ENCODE measurements at places on chromosomes 7 and 10.
A peak's percentile ranks its signal among the peaks of the same experiment; 100 is the strongest.

DNA sequence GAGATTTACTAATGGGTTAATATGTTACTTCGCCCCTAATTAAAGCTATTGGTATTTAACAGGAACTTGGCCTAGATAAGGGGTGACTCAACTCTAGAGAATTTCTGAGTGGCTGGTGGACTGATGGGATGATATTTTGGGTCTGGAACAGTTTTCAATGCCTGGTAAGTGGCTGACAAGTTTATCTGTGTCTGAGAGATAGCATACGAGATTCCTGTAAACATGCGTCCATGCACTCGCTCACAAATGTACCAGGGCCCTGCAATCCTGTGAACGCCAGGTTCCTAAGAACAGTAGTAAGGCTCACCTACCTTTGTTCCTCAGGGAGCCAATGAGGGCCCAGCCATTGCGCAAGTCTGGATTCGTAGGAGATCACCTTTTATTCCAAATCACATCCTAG, 683.8 kb upstream of the ANKRD30A start:
- DNase-seq, result no peak

- DNase-seq, result no peak
Observed at GRCh38 chr10:50552308-50552707, 71.4 kb downstream of the SGMS1 start.

DNA sequence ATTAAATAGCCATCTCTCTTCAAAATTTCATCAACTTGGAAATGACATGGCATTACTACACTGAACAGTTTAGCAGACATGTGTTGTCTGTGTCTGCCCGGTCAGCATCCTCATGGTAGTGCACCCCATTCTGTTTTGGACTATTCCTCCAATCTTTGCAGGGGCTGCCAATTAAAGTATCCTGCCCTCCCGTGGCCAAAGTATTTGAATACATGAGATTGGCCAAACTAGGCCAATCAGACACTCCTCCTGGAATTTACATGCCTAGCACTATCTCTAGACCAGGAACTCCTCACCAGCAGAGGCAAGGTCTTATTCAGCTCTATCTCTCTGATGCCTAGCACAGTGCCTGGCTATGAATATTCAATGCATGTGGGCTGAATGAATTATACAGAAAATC, 4.4 kb downstream of the SHTN1 start:
- DNase-seq, result no peak

- DNase-seq, result no peak
Observed at GRCh38 chr7:120774481-120774880, 83.5 kb downstream of the TSPAN12 start.

- DNase-seq, result peak; percentile 79
Observed at GRCh38 chr7:26490640-26491624, 199.3 kb downstream of the SNX10 start.

DNA sequence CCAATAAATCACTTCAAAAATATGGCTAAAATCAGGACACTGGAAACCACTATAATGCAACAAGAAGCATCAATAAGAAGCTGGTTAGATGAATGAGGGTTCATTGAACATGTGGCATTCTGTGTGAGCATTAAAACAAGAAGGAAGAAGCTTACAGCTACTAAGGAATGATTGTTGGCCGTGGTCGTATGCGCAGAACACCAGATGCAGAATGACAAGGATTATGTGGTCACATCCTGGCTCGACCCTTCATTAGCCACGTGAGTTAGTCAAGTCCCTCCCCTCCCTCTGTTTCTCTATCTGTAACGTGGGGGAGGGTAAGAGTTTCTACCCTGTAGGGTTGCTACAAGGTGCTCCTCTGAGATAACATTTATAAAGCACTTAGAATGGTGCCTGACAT, 174.3 kb downstream of the ADAM12 start:
- DNase-seq, result no peak

GRCh38 chr10:50503661-50504320, 120.0 kb downstream of the SGMS1 start:
- no peak for DNase-seq

DNA sequence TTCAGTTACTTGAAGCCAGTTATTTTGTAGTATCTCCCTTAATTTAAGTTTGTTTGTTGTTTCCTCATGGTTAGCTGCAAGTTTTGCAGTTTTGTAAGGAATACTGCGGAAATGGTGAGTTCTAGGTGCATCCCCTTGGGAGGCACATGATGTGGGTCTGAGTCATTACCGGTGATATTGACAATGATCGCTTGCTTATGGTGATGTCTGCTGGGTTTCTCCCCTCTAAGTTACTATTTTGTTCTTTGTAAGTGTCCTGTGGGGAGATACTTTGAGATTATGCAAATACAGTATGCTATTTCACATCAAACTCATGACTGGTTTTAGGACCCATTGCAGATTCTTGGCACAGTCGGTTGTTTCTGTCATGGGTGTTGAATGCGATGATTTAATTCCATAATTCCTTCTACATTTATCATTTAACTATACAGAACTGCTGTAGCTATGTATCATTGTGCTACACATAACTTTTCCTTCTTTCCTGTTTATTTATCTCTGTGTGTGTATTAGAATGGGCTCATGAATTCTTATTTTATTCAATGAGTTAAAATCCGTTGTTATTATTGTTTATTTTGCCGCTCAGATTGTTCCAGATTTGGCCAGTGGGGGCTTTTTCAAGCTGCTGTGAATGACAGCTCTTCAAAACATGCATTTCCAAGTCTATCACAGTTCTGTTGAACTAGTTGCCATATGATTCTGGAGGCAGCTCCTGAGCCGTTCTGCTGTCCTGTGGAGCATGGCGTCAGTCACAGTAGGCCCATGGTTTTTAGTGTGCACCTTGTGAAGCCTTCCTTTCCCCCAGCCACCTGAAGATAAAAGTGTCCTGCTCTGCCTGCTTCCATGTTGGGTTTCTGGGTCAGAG, 18.4 kb downstream of the TSPAN14 start:
- no peak for DNase-seq

DNA sequence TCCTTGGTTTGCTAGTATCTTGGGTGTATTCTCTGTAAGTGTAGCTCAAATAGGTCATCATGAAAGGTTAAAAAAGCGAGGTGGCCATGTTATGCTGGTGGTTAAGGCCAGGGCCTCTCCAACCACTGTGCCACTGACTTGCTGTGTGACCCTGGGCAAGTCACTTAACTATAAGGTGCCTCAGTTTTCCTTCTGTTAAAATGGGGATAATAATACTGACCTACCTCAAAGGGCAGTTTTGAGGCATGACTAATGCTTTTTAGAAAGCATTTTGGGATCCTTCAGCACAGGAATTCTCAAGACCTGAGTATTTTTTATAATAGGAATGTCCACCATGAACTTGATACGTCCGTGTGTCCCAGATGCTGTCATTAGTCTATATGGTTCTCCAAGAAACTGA, 17.1 kb downstream of the SCD start:
- no peak for DNase-seq

Data from NCI-H187 treated with DMSO at 0.1 percent for 48 hours (cell line).